Left lung (tissue), 14 donors: ENCODE measurements at places on chromosomes 4 and X. TPM values are rescaled to one million over a fixed set of nuclear protein-coding genes. Genes with fewer than 3 reads are reported as not detected.

CXCL11 gene
- total RNA-seq = 1.9 TPM

GAGE10 gene
- not detected for total RNA-seq

GRCh38 chr4:31272331-31273061 is 552.3 kb downstream of the PCDH7 start:
- no peak for DNase-seq
- H3K27ac ChIP-seq = no peak overlapping the region
- no peaks in the 10 kb centered on the region for H3K4me1 ChIP-seq

DCAF4L1 gene
- total RNA-seq = 0.15 TPM

- peaks cover 55% of the 10 kb centered on the region for H3K36me3 ChIP-seq
- H3K4me3 ChIP-seq = no peak overlapping the region
- no peaks in the 10 kb centered on the region for H3K27me3 ChIP-seq
Measured at GRCh38 chrX:23726191-23726590, 16.9 kb downstream of the ACOT9 start.

DNA sequence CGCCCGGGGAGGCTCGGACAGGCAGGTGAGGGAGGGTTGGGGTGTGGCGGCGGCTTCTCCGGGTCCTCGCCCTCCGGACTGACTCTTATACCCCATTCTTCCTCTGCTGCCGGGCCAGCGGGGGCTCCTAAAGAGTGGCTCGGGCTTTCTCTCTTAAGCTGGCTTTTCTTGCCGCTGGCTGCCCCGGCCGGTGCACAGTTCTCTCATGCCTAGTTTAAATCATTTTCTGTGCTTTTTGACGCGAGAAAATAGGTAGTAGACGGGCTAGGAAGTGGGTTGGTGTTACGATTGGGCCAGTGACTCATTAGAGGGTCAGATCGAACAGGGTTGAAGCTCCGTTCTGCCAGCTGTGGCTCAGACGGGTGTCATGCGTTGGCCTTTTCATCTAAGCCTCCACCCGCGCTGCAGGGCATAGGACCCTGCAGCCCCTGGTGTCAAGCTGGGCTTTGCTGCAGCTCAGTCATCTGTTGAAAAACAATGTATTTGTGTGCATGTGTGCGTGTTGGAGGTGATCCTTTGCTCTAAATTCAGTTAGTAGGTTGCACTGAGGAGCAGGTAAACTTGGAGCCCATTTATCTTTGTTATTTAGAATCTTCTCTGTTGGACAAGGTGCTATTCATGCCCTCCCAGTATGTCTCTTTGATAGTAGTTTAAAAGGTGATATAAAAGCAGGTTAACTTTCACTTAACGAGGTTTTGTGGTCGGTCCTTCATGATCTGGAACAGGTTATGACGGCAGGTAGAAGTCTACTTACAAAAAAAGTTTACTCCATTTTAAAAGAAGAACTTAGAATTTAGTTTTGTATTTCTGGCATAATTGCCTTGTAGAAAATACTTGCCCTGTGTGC is 802 bp downstream of the BMP2K start:
- H3K27ac ChIP-seq = peak overlapping the region; percentile 99
- DNase-seq = peak; percentile 49
- no peaks in the 10 kb centered on the region for H3K27me3 ChIP-seq
- peaks cover 58% of the 10 kb centered on the region for H3K4me1 ChIP-seq
- peak overlapping the region; percentile 60 for H3K4me3 ChIP-seq

- H3K4me3 ChIP-seq = no peak overlapping the region
- H3K4me1 ChIP-seq = peaks cover 26% of the 10 kb centered on the region
- no peak overlapping the region for H3K27ac ChIP-seq
- no peaks in the 10 kb centered on the region for H3K27me3 ChIP-seq
- no peaks in the 10 kb centered on the region for H3K36me3 ChIP-seq
- DNase-seq = no peak
Measured at GRCh38 chr4:184309241-184310170, 91.8 kb upstream of the ENPP6 start.

- DNase-seq = no peak
- no peak overlapping the region for H3K27ac ChIP-seq
- no peaks in the 10 kb centered on the region for H3K4me1 ChIP-seq
- no peaks in the 10 kb centered on the region for H3K27me3 ChIP-seq
- H3K4me3 ChIP-seq = no peak overlapping the region
- H3K36me3 ChIP-seq = no peaks in the 10 kb centered on the region
Measured at GRCh38 chrX:8297766-8298165, 126.7 kb upstream of the VCX2 start.

RBBP7 gene
- total RNA-seq = 70.4 TPM

DNA sequence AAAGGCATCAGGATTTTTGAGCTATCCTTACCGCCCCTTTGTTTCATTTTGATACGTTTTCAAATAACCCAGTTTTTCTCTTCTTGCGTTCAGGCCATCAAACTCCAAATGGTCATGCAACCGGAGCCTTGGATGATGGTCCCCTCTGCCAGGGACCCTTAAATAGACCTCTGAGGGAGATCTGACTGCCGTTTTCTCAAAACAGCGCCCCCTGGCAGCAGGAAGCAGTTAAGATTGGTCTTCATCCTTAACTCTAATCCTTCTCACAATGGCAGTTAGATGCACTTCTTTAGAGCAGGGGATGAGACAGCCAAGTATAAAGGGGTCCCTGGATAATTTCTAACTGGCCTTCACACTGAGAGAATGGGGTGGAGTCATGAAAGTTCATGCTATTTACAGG is 525.0 kb upstream of the SPANXN1 start:
- no peaks in the 10 kb centered on the region for H3K36me3 ChIP-seq
- no peak overlapping the region for H3K4me3 ChIP-seq
- H3K27me3 ChIP-seq = no peaks in the 10 kb centered on the region
- no peak overlapping the region for H3K27ac ChIP-seq

- H3K27me3 ChIP-seq = no peaks in the 10 kb centered on the region
- no peak for DNase-seq
- H3K4me3 ChIP-seq = no peak overlapping the region
- no peaks in the 10 kb centered on the region for H3K36me3 ChIP-seq
- no peaks in the 10 kb centered on the region for H3K4me1 ChIP-seq
Measured at GRCh38 chr4:97349468-97350186, 793.6 kb downstream of the STPG2 start.

- H3K36me3 ChIP-seq = no peaks in the 10 kb centered on the region
- no peak for DNase-seq
- no peaks in the 10 kb centered on the region for H3K27me3 ChIP-seq
- H3K4me1 ChIP-seq = no peaks in the 10 kb centered on the region
Measured at GRCh38 chrX:8868070-8868773, 67.0 kb upstream of the FAM9A start.

XAGE1A gene
- total RNA-seq = not detected

DNA sequence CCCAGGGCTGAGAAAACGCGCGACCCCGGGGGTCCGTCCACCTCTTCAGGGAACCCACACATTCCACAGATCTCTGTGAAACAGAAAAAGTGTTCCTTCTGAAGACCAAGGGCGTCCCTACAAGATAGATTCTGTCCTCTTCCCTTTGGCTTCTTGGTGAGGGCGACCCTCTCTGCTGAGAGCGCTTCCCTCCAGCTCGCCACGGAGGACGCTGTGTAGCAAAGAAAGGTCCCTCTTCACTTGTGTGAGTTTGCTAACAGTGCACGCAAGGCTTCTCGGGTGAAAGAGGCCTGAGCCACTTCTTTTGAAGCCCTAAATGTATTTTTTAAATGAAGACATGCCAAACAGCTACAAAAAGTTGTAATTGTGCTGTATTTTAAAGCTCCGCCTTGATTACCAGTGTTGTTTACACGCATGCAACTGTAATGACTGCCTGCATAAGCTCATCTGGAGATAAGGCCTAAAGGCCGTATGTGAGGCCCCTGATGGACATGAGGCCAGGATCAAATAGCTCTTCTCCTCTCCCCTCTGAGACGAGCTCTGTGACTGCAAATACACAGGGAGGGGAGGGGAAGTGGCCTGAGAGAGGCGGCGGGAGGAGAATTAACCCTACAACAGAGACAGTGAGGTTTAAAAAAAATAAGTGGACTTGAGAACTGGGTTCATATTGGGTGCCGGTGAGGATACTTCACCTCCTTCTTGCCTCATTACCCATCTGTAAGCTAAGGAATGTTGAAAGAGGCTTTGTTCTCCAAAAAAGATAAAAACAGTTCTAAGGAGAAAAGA is 95.5 kb downstream of the SOWAHB start:
- no peaks in the 10 kb centered on the region for H3K36me3 ChIP-seq
- H3K27me3 ChIP-seq = no peaks in the 10 kb centered on the region
- peak overlapping the region; percentile 59 for H3K27ac ChIP-seq
- peak; percentile 54 for DNase-seq

ARSJ gene
- total RNA-seq = 23.6 TPM

DNA sequence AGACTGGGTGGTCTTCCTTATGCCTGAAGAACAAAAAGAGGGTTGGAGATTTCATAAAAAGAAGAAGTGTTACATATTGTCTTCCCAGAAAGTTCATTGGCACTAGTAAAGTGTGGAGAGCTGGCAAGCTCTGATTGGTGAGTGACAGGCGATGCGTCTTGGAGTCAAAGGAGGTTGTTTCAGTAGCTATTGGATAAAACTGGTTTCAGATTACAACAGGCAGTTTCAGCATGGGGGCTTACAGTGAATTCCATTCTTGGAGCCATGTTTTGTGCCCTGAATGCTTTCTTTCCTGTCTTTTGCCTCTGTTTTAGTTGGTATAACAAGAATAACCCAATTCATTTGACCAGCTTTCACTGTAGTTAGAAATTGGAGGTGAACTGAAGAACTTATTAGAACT is 750.5 kb downstream of the ADGRL3 start:
- H3K4me1 ChIP-seq = no peaks in the 10 kb centered on the region
- H3K27ac ChIP-seq = no peak overlapping the region
- H3K4me3 ChIP-seq = no peak overlapping the region

- H3K27me3 ChIP-seq = peaks cover 10% of the 10 kb centered on the region
- no peak overlapping the region for H3K27ac ChIP-seq
- H3K4me3 ChIP-seq = no peak overlapping the region
- H3K4me1 ChIP-seq = no peaks in the 10 kb centered on the region
- DNase-seq = peak; percentile 63
Measured at GRCh38 chr4:5045097-5045496, 6.2 kb upstream of the STK32B start.

- no peak for DNase-seq
- no peaks in the 10 kb centered on the region for H3K36me3 ChIP-seq
- no peak overlapping the region for H3K4me3 ChIP-seq
- no peaks in the 10 kb centered on the region for H3K27me3 ChIP-seq
Measured at GRCh38 chr4:124133753-124134152, 578.8 kb downstream of the ANKRD50 start.

POU3F4 gene
- not detected for total RNA-seq

GRCh38 chr4:189202182-189202868 is 738.3 kb upstream of the FRG1 start:
- H3K27ac ChIP-seq = no peak overlapping the region
- no peaks in the 10 kb centered on the region for H3K27me3 ChIP-seq
- no peaks in the 10 kb centered on the region for H3K36me3 ChIP-seq
- H3K4me1 ChIP-seq = no peaks in the 10 kb centered on the region
- no peak for DNase-seq
- H3K4me3 ChIP-seq = no peak overlapping the region

RAB33A gene
- total RNA-seq = 0.58 TPM

GC gene
- total RNA-seq = not detected

CABS1 gene
- total RNA-seq = not detected

- no peaks in the 10 kb centered on the region for H3K27me3 ChIP-seq
- DNase-seq = no peak
- H3K27ac ChIP-seq = no peak overlapping the region
- no peaks in the 10 kb centered on the region for H3K36me3 ChIP-seq
- H3K4me3 ChIP-seq = no peak overlapping the region
Measured at GRCh38 chr4:145351922-145352321, 129.7 kb upstream of the SMAD1 start.

- no peaks in the 10 kb centered on the region for H3K4me1 ChIP-seq
- H3K4me3 ChIP-seq = no peak overlapping the region
- no peak overlapping the region for H3K27ac ChIP-seq
- DNase-seq = no peak
- H3K27me3 ChIP-seq = no peaks in the 10 kb centered on the region
- H3K36me3 ChIP-seq = no peaks in the 10 kb centered on the region
Measured at GRCh38 chrX:34223574-34223973, 91.5 kb upstream of the FAM47A start.

ADH6 gene
- total RNA-seq = not detected

CCSER1 gene
- total RNA-seq = 5.2 TPM

- H3K27ac ChIP-seq = no peak overlapping the region
- no peaks in the 10 kb centered on the region for H3K36me3 ChIP-seq
- no peaks in the 10 kb centered on the region for H3K4me1 ChIP-seq
- H3K27me3 ChIP-seq = no peaks in the 10 kb centered on the region
- no peak for DNase-seq
Measured at GRCh38 chr4:24748023-24748422, 47.4 kb upstream of the SOD3 start.

- DNase-seq = no peak
- no peak overlapping the region for H3K4me3 ChIP-seq
- H3K36me3 ChIP-seq = no peaks in the 10 kb centered on the region
- H3K27me3 ChIP-seq = no peaks in the 10 kb centered on the region
- H3K4me1 ChIP-seq = no peaks in the 10 kb centered on the region
- no peak overlapping the region for H3K27ac ChIP-seq
Measured at GRCh38 chr4:152422817-152423320, 113.0 kb downstream of the FBXW7 start.

GRCh38 chrX:4043951-4044350 is 330.5 kb upstream of the PRKX start:
- no peaks in the 10 kb centered on the region for H3K27me3 ChIP-seq
- no peaks in the 10 kb centered on the region for H3K36me3 ChIP-seq

DNA sequence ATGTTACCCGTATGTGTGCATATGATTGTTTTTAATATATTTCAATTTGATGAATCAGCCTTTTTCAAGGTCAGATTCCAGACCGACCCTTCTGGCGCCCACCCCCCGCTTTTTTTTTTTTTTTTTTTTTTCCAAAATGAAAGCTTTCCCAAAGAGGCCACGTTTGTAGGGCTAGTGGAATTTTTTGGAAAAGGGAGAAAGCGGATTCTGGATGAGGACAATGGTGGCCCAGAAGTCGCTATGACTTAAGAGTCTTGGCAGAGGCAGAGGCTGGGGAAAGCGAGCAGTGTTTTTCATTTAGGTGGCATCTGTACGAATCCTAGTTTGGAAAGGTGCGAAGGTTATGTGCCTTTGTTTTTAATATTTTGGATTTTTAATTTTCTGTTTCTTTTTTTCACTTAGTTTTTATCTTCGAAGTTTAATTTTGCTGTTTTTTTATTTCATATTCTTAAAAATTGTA is 14.6 kb downstream of the NDUFB11 start:
- peak; percentile 3 for DNase-seq
- H3K4me3 ChIP-seq = peak overlapping the region; percentile 49
- no peak overlapping the region for H3K27ac ChIP-seq
- H3K36me3 ChIP-seq = no peaks in the 10 kb centered on the region

DNA sequence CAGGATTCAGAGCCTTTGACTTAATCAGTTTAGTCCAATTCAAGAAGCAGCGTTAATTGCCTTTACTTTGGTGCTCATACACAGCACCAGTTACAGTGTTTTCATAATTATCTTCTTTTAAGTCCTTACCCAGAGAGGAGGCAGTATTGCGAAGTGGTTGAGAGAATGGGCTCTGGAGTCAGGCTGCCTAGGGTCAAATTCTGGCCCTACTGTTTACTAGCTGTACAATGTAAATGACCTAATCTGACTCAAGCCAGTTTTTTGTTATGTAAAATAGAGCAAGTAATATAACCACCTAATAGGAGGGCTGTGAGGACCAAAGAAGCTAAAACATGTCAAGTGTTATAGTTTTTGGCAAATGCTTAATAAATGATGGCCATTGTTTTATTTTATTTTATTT is 27.6 kb downstream of the WDR44 start:
- no peaks in the 10 kb centered on the region for H3K36me3 ChIP-seq
- no peaks in the 10 kb centered on the region for H3K4me1 ChIP-seq
- H3K4me3 ChIP-seq = no peak overlapping the region
- DNase-seq = no peak
- H3K27me3 ChIP-seq = no peaks in the 10 kb centered on the region
- H3K27ac ChIP-seq = no peak overlapping the region

BMPR1B gene
- total RNA-seq = 3.3 TPM

CMC4 gene
- total RNA-seq = 6.6 TPM

LINC00632 gene
- total RNA-seq = 458 TPM

- no peaks in the 10 kb centered on the region for H3K4me1 ChIP-seq
- H3K27me3 ChIP-seq = no peaks in the 10 kb centered on the region
- no peak overlapping the region for H3K27ac ChIP-seq
Measured at GRCh38 chrX:138018145-138018799, 452.3 kb downstream of the ZIC3 start.
